ENCODE measurements at places on chromosomes 3 and 15.

GRCh38 chr15:26767169-26767670 is 5.6 kb downstream of the GABRB3 start:
- no peak for DNase-seq

- DNase-seq, result no peak
These were observed 5.4 kb upstream of the CRBN start for GRCh38 chr3:3184876-3185275.

DNA sequence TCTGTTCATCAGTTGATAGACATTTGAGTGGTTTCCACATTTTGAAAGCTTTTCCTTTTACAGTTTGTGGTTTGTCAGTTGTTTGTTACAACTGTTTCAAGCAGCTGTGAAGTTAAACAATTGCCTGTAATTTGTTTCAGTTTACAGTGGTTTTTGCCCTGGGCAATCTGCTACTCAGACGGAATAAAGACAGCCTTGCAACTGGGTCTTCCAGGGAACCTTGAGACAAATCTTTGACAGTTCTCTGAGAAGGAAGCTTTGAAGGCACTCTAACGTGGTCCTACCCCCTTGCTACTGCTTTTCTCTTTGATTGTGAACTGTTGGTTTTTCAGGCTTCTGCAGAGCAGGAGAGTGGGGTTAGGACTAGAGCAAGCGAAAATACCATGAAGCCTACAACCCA is 28.0 kb downstream of the LRRC28 start:
- no peak for DNase-seq

GRCh38 chr15:22903961-22904534 is 65.6 kb downstream of the NIPA2 start:
- no peak for DNase-seq

GRCh38 chr3:132261506-132261905 is 55.7 kb upstream of the ACP3 start:
- no peak for DNase-seq

GRCh38 chr3:5769825-5770224 is 582.3 kb downstream of the EDEM1 start:
- no peak for DNase-seq

DNA sequence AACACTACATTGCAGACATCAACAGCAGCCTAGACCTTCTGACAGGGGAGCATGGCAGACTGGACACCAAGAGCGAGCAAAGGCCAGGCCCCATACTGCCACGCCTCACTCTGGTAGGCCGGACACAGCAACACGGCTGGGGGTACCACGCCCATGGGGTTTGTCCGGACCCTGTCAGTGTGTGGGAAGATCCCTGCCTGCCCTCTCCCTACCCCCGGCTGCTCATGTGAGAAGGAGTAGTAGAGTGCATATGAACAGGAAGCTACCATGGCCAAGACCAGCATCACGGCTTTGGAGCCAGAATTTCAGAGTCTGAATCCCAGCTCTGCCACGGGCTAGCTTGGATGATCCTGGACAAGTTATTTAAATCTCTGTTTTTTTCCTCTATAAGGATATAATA is 27.9 kb downstream of the ALDH1L1 start:
- DNase-seq, result no peak

GRCh38 chr3:100591411-100591810 is 18.0 kb upstream of the ADGRG7 start:
- DNase-seq, result no peak

DNA sequence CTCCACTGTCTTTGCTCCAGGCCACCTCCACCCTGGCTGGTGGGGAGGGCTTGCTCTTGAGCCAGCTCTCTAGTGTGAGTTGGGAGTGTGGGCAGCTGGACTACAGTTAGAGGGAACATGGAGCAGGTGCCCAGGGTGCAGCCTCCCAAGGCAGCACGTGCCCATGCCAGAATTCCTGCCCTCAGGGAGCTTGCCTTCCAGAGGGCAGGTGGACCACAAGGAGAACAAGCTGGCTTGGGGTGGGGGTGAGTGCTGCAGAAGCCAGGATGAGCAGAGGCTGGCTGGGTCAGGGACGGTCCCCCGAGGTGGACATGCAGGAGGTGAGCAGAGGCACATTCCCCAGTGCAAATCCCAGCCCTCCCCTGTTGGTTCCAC is 89.5 kb downstream of the VGLL4 start:
- no peak for DNase-seq

DNA sequence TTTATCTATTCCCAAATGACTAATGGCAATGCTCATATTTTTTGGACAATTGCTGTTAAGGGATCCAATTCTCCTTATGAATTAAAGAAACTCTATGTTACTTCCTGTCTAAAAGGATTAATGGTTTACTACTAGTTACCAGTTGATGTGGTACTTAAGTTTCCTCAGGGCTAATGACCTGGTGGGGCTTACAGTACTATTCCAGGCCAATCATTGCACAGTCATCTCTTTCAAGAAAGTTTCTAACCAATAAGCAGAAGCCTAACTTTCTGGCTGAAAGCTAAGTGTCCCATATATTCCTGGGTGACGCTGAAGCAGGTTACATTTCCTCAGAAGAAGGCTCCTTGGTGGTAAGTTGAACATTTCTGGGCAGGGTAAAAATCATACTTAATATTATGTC is at the start of gene SLC12A1:
Gene SLC12A1 (plus strand): TSS at position 322 of the 400 bp plus-strand sequence. CDS start 1,418 bp downstream, outside the sequence.
- no peak for DNase-seq

DNA sequence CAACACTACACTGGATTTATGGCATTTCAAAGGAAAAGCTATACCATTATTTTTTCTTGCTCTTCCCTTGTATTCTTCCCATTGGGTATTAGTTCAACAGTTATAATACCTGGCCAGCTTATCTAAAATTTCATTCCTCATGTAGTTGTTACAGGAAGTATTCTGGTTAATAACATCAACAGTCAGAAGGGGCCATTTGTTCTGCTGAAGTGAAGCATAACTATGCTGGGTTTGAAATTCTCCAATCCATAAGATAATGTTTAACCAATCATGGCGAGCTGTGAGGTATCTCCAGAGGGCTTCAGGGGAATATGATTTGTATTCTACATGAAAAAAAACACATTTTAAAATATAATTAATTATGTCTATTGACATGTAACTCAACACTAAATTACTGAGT is 43.4 kb downstream of the SPG11 start:
- DNase-seq, result no peak

Measured in esophagus squamous epithelium (tissue), 5 donors.